Pancreas (tissue), 10 donors: ENCODE measurements at places on chromosomes 6 and 20. TPM values are rescaled to one million over a fixed set of nuclear protein-coding genes. Genes with fewer than 3 reads are reported as not detected.

DNA sequence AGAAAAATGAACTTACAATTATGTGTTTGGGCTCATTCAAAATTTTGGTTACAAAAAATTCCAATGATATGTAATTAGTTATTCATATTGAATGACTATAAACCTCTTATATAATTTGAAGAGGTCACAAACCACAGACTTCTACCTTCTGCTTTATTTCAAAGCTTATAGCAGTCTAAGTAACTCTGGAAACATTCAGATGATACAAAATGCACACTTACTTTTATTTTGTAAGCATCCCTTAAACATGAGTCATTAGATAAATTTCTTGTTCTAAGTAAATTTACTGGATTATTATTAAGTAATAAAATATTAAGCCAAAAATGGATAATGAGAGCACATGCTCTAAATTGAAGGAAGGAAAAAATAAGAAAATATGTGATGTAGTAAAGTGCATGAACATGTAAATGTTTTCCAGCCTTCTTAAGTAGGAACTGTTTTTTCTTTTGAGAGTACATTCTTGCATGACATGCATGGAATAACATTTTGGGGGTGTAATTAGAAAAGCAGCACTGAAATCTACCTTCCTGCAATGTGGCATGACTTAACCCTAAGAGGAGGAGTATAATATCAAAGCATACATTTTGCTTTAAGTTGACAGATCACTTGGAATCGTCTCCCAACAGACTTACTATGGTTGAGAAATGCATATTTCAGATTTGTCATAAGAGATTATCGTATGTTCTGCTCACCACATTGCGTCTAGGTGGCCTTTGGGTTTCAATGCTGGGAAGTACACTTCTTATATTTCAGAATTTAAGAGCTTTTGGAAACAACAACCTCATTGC, 372.7 kb upstream of the HSF2 start:
- H3K4me3 ChIP-seq, result no peak overlapping the region
- H3K4me1 ChIP-seq, result no peaks in the 10 kb centered on the region
- no peaks in the 10 kb centered on the region for H3K27me3 ChIP-seq
- no peak for DNase-seq

- H3K27ac ChIP-seq, result no peak overlapping the region
- no peaks in the 10 kb centered on the region for H3K4me1 ChIP-seq
- no peaks in the 10 kb centered on the region for H3K36me3 ChIP-seq
- no peak overlapping the region for H3K4me3 ChIP-seq
- no peaks in the 10 kb centered on the region for H3K27me3 ChIP-seq
These were observed 28.6 kb upstream of the DLGAP4 start for GRCh38 chr20:36277546-36277945.

DNA sequence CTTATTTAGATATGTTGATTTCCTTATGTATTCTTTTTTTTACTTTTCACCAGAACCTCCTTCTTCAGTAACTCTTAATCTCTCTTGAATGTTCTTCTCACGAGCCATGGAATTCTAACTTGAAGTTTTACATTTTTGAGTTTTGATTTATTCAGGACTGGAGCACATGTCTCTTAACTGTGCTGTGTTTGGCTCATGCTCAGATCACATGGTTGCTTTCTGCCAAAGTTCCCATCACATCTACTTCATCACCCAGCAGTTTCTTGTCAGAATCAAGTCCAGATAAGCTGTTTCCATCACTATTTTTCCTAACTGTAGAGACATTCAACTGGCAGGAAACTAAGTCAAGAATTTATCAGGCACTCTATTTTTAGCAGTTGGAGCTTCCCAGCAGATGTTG, 31.7 kb downstream of the SLC35A1 start:
- H3K4me3 ChIP-seq, result no peak overlapping the region
- no peak for DNase-seq
- H3K27me3 ChIP-seq, result no peaks in the 10 kb centered on the region
- no peak overlapping the region for H3K27ac ChIP-seq

GRCh38 chr6:73631849-73632248, 21.9 kb downstream of the SLC17A5 start:
- no peak overlapping the region for H3K27ac ChIP-seq
- no peaks in the 10 kb centered on the region for H3K36me3 ChIP-seq
- no peaks in the 10 kb centered on the region for H3K4me1 ChIP-seq

- H3K4me1 ChIP-seq, result no peaks in the 10 kb centered on the region
- no peak for DNase-seq
- H3K4me3 ChIP-seq, result no peak overlapping the region
- H3K27me3 ChIP-seq, result no peaks in the 10 kb centered on the region
- H3K27ac ChIP-seq, result no peak overlapping the region
- no peaks in the 10 kb centered on the region for H3K36me3 ChIP-seq
These were observed 95.0 kb downstream of the AK9 start for GRCh38 chr6:109595998-109596397.

- no peaks in the 10 kb centered on the region for H3K4me1 ChIP-seq
- H3K27me3 ChIP-seq, result no peaks in the 10 kb centered on the region
- H3K27ac ChIP-seq, result no peak overlapping the region
- H3K4me3 ChIP-seq, result no peak overlapping the region
- no peaks in the 10 kb centered on the region for H3K36me3 ChIP-seq
These were observed 32.5 kb upstream of the DLGAP4 start for GRCh38 chr20:36273414-36274180.

DNA sequence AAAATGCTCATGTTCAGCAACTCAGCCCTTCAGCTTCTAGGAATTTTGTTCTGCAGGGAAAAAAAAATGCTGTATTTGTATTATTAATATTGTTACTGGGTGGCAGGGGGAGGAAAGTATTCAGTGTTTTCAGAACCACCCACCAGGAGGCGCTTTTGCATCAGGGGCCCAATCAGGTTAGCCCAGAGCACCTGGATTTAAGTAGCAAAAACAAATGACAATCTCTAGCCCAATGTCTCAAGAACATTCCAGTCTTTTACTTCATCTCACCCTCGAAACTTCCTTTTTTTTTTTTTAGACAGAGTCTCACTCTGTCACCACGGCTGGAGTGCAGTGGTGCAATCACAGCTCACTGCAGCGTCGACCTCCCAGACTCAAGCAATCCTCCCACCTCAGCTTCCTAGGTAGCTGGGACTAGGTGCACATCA, 635 bp upstream of the C20orf203 start:
- no peaks in the 10 kb centered on the region for H3K27me3 ChIP-seq
- peak; percentile 56 for DNase-seq
- no peak overlapping the region for H3K4me3 ChIP-seq
- no peaks in the 10 kb centered on the region for H3K36me3 ChIP-seq
- no peaks in the 10 kb centered on the region for H3K4me1 ChIP-seq

GRCh38 chr20:4569865-4570264, 151.8 kb upstream of the PRND start:
- H3K36me3 ChIP-seq, result no peaks in the 10 kb centered on the region
- H3K27ac ChIP-seq, result no peak overlapping the region
- no peaks in the 10 kb centered on the region for H3K27me3 ChIP-seq
- H3K4me1 ChIP-seq, result no peaks in the 10 kb centered on the region
- no peak for DNase-seq

- no peak for DNase-seq
- no peak overlapping the region for H3K4me3 ChIP-seq
- H3K27me3 ChIP-seq, result no peaks in the 10 kb centered on the region
- no peaks in the 10 kb centered on the region for H3K4me1 ChIP-seq
- no peak overlapping the region for H3K27ac ChIP-seq
These were observed 142.8 kb upstream of the PTPRK start for GRCh38 chr6:128663238-128663637.

DNA sequence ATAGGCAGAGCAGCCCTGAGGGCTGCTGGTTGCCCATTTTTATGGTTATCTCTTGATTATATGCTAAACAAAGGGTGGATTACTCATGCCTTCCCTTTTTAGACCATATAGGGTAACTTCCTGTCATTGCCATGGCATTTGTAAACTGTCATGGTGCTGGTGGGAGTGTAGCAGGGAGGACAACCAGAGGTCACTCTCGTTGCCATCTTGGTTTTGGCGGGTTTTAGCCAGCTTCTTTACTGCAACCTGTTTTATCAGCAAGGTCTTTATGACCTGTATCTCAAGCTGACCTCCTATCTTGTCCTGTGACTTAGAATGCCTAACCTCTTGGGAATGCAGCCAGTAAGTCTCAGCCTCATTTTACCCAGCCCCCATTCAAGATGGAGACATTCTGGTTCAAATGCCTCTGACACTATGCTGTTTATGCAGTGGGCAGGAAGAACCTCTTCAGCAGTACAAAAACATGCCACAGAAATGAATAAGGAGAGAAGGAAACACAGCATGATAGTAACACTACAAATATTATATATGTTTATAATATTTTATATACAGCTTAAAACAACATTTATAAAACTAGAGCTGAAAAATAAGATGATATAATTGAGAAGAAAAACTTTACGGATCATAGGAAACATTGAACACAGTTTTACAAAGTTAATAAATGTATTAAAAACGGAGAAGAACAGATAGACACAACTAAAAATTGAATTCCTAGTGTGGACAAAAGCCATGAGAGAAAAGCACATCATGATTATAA, 58.9 kb upstream of the SAMD5 start:
- H3K4me1 ChIP-seq, result no peaks in the 10 kb centered on the region
- H3K4me3 ChIP-seq, result no peak overlapping the region
- no peaks in the 10 kb centered on the region for H3K36me3 ChIP-seq

GRCh38 chr6:118377711-118378414, 170.2 kb upstream of the PLN start:
- no peaks in the 10 kb centered on the region for H3K27me3 ChIP-seq
- H3K36me3 ChIP-seq, result no peaks in the 10 kb centered on the region
- no peak overlapping the region for H3K27ac ChIP-seq
- no peak overlapping the region for H3K4me3 ChIP-seq
- DNase-seq, result no peak
- no peaks in the 10 kb centered on the region for H3K4me1 ChIP-seq

- H3K27me3 ChIP-seq, result no peaks in the 10 kb centered on the region
- DNase-seq, result no peak
- H3K36me3 ChIP-seq, result peaks cover 28% of the 10 kb centered on the region
- no peak overlapping the region for H3K4me3 ChIP-seq
These were observed 18.0 kb downstream of the ADRM1 start for GRCh38 chr20:62320581-62321354.

GRCh38 chr20:20370094-20370575, 2.2 kb downstream of the INSM1 start:
- peaks cover 6% of the 10 kb centered on the region for H3K4me1 ChIP-seq
- H3K27ac ChIP-seq, result no peak overlapping the region
- DNase-seq, result no peak
- no peak overlapping the region for H3K4me3 ChIP-seq

DNA sequence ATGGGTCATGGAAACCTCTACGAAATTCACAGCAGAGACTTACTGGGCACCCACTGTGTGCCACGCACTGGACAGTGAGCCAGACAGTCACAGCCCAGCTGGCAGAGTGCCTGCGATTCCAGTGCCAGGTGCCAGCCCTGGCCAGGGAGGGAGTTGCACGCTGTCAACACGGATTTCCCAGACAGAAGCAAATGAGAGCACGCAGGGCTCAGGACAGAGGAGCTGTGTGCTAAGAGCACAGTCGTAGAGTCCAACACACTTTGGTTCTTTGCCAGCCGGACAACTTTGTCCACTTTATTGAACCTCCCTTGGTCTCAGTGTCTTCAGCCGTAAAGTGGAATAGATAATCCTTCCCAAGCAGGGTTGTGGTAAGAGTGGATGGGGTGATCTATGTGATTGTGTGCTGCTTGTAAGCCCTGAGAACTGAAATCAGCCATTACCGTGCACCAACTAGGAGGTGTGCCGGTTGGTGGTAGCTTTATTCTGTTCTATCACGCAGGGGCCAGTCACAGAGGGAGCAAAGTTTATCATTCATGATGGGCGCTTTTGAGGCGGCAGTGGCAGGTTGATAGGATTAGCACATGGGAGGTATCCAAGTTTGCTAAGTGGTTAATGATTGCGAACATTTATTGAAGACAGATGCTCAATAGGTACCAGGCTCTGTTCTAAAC, 40.6 kb downstream of the SIRPA start:
- H3K4me3 ChIP-seq, result no peak overlapping the region
- H3K36me3 ChIP-seq, result no peaks in the 10 kb centered on the region
- H3K4me1 ChIP-seq, result no peaks in the 10 kb centered on the region

DNA sequence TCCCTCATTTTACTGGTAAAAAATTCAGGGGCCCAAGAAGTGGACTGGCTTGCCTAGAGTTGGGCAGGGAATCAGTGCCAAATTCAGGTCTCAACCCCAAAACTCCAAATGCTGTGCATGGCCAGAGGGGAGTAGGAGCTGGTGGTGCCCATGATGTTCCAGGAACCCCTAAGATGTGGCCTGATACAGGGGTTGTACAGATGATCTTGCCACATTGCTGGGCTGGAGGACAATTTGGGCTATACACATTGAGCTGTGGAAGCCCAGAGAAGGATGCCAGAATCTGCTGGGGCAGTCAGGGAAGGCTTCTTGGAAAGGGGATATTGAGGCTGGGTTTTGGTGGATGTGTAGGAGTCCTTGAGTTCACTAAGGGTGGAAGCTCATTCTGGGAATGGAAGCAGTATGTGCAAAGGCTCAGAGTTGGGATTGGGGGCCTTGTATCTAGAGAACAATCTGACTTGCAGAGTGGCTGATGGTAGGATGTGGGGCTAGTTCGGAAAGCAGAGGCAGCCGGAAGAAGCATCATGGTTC, 38.0 kb upstream of the APCDD1L start:
- no peak overlapping the region for H3K4me3 ChIP-seq
- no peaks in the 10 kb centered on the region for H3K4me1 ChIP-seq
- no peak for DNase-seq

DNA sequence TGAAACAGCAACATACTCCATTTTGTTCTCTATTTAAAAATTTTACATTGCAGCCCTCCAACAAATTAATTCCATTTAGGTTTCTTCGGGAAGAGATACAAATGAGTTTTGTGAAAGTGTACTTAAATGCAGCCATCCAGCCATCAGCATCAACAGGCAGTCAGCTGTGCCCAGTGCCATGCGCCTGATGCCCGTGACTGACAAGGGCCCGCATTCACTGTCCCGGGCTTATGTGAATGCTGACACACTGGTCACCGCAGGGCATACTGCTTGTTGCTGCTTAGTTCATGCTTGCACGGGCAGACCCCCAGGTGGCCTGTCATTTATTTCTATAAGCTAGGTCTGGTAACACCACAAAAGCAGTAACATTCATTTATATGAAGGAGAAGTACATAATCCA, 224.9 kb upstream of the QKI start:
- H3K4me3 ChIP-seq, result no peak overlapping the region
- no peak overlapping the region for H3K27ac ChIP-seq
- H3K27me3 ChIP-seq, result no peaks in the 10 kb centered on the region

GRCh38 chr20:33251496-33251895, 15.7 kb downstream of the BPIFA1 start:
- H3K4me1 ChIP-seq, result no peaks in the 10 kb centered on the region
- H3K27me3 ChIP-seq, result no peaks in the 10 kb centered on the region
- DNase-seq, result no peak

GRCh38 chr6:912871-913835, 220.2 kb upstream of the EXOC2 start:
- no peaks in the 10 kb centered on the region for H3K36me3 ChIP-seq
- H3K4me3 ChIP-seq, result no peak overlapping the region
- DNase-seq, result no peak
- no peaks in the 10 kb centered on the region for H3K4me1 ChIP-seq
- no peaks in the 10 kb centered on the region for H3K27me3 ChIP-seq
- H3K27ac ChIP-seq, result no peak overlapping the region

The PNLDC1 gene
- total RNA-seq, result 0.35 TPM

The ARHGAP18 gene
- 41.0 TPM for total RNA-seq

The PSMB8 gene
- total RNA-seq, result 10.2 TPM

The SMOC2 gene
- total RNA-seq, result 18.4 TPM

The KCNG1 gene
- total RNA-seq, result 1.2 TPM

The EEF1A2 gene
- total RNA-seq, result 8.0 TPM

The RSPH4A gene
- 0.25 TPM for total RNA-seq

The OR2B6 gene
- total RNA-seq, result not detected

The ESF1 gene
- 5.2 TPM for total RNA-seq

The WFDC13 gene
- not detected for total RNA-seq

The RGL2 gene
- 70.8 TPM for total RNA-seq

The RIMS4 gene
- total RNA-seq, result 0.09 TPM

The TUBB gene
- total RNA-seq, result 137 TPM
